Substantia nigra (tissue), 51 donors: ENCODE measurements at places on chromosomes 2 and 18.

DNA sequence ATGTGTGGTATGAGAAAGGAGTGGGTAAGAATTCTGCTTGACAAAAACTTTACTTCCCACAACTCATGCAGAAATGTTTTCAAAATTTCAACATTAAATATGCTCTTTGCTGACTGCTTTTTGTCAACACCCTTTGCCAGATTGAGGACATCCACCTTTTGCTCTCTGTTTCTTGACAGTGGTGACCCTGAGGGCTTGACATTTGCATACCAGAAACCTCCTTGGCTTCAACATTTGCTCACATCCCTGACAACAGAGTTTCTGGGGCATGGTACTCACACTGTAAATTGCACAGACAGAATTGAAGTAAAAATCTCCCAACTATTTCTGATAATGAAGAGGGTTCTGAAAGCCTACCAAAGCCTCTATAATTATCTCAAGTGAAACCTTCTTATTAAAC lies 95.7 kb downstream of the RND3 start:
- DNase-seq = no peak

GRCh38 chr2:150169237-150169629 lies 318.2 kb downstream of the RND3 start:
- no peak for DNase-seq

GRCh38 chr18:69935319-69936190 lies 12.1 kb downstream of the CD226 start:
- no peak for DNase-seq

- DNase-seq = no peak
Observed at GRCh38 chr2:8571301-8571791, 110.5 kb upstream of the ID2 start.

DNA sequence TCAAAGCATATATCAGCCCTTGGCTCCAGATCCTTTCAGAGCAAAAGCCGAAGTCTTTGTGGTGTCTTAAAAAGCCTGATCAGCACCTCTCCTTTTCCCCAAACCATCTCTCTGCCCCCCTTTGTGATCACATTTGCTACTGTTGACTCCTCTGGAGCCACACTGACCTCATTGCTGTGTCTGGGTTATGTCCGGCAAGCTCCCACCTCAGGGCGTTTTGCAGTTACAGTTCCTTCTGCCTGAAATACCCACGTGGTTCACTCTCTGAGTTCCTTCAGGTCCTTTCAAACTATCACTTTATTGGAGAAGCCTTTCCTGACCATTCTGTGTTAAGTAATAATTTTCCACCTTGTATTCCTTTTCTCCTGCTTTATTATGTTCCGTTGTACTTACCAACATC lies 11.8 kb downstream of the C2orf69 start:
- no peak for DNase-seq

DNA sequence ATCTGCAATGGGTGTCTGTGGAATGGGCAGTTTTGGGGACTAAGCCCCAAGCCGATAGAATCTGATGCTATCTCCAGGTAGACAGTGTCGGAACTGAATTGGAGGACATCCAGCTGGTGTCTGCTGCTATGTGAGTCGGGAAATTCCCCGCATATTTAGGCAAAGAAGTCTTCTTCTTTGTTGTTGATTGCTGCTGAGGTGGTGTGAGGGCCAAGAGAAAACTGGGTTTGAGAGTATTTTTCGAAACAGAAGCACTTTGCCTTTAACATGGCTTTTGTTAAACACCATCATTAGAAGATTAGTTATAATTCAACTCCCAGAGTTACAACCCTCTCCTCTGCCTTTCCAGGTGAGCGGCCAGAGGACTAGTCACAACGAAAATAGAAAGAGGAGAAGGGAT lies 49.4 kb upstream of the ACTR3 start:
- no peak for DNase-seq

DNA sequence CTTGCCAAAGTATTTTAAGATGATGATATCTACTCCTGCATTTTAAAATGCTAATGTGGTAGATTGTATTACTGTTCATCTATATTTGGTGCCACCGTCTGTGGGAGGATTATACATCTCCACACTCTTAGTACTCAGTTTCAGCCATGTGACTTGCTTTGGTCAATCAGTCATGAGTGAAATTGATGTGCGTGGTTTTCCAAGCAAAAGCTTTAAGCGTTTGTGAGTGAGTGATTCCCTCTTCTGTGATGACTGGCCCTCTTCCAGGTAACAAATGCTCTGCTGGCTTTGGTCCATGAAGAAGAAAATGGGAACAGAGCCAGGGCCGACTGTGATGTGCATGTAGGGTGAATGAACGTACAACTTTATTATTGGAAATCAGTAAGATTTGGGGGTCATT lies 330.4 kb downstream of the LPIN1 start:
- DNase-seq = no peak

GRCh38 chr2:114709936-114710850 lies 267.8 kb downstream of the DPP10 start:
- DNase-seq = no peak
